SJSA1 (cell line): ENCODE measurements at places on chromosomes 16 and 17. TPM values are rescaled to one million over a fixed set of nuclear protein-coding genes. Genes with fewer than 3 reads are reported as not detected.
A peak's percentile ranks its signal among the peaks of the same experiment; 100 is the strongest.

The TSEN54 gene
- total RNA-seq: 54.0 and 78.4 TPM in 2 replicates

GRCh38 chr16:89456419-89456959 is 33.9 kb downstream of the ANKRD11 start:
- no peak for DNase-seq

The CSH2 gene
- total RNA-seq: not detected in 2 replicates

DNA sequence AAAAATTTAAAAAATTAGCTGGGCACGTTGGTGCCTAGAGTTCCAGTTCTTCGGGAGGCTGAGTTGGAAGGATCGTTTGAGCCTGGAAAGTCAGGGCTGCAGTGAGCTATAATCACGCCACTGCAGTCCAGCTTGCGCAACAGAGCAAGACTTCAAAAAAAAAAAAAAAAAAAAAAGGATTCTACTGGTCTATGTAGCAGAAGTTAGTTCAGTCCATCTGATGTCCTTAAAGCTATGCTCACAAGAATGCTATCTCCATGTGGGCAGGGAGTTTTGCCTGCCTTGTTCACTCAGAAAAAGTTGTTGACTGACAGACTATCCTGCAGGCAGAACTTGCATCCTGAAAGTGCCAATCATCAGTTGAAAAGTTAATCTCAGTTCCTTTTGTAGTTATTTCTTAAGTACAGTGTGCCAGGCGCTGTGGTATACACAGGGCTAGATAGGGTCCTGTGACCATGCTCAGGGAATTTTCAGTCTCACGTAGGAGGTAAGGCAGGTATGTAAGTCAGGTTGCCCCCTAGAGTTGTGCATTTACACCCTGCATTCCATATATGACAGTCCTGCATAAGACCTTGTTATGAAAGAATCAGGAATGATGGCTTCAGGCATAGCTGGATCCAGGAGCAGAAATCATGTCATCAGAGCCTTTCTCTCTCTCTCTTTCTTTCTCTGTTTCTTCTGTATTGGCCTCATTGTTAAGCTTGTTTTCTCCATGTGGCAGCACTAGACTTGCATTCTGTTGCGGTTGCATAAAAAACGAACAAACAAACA is 7.6 kb downstream of the SYT17 start:
- DNase-seq: no peak

The MYO19 gene
- total RNA-seq: 56.0 and 57.9 TPM in 2 replicates

DNA sequence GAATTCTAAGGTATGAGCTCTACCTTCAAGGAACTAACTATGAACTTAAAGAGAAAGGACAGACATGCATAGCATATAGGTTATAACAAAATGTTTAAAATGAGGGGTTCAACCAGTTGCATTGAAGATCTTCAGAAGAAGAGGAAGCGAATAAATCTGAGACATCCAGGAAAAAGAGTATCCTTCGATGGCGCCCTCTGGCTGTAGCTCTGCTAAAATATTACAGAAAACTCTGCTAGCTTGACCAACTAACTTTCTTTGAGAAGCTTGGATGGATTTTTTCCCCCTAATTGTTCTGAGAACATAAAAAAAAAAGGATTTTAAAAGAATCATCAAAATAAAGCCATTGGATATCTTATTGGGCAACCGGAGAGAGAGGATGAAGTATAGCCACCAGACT is 659.9 kb upstream of the SOX9 start:
- no peak for DNase-seq

DNA sequence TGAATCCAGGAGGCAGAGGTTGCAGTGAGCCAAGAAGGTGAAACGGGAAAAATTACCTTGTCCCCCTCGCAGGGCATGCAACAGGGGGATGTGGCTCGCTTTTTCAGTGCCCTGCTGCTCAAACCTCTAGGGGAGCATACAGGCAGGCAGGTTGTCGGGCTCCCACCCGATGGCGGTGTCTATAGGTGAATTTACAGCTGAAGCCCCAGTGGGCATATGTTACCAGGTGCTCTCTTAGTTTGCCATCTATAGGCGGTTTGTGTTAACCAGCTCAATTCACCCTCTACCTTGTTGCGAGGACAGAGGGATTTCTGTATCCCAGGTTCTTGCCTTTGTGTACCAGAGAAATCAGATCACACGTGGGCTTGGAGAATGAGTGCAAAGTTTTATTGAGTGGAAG is 48.9 kb downstream of the IQCK start:
- no peak for DNase-seq

DNA sequence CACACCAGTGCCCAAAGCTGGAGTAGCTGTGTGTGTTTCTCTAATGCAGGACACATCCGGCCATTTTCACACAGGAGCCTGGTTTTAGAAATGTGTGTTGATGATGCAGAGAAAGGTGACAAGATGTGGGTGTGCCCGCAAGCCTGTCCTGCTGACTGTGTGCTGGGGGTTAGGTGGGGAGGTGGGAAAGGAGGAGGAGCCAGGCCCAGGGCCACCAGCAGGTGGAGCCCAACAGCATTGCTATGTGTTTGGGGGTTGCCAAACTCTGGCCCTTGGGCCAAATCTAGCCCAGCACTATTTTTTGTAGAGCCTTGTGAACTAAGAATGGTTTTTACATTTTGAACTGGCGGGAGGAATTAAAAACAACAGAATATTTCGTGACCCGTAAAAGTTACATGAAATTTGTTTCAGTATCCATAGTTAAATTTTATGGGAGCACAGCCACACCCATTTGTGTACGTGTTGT is 61.7 kb upstream of the LGALS9 start:
- peak; percentile 19 for DNase-seq

GRCh38 chr16:78402833-78403232 is 303.4 kb downstream of the WWOX start:
- DNase-seq: no peak

- DNase-seq: no peak
These were observed 76.3 kb downstream of the TANC2 start for GRCh38 chr17:63042256-63042812.

The ABCA3 gene
- 0.06 TPM in 1 of 2 replicates, not detected in the other for total RNA-seq

DNA sequence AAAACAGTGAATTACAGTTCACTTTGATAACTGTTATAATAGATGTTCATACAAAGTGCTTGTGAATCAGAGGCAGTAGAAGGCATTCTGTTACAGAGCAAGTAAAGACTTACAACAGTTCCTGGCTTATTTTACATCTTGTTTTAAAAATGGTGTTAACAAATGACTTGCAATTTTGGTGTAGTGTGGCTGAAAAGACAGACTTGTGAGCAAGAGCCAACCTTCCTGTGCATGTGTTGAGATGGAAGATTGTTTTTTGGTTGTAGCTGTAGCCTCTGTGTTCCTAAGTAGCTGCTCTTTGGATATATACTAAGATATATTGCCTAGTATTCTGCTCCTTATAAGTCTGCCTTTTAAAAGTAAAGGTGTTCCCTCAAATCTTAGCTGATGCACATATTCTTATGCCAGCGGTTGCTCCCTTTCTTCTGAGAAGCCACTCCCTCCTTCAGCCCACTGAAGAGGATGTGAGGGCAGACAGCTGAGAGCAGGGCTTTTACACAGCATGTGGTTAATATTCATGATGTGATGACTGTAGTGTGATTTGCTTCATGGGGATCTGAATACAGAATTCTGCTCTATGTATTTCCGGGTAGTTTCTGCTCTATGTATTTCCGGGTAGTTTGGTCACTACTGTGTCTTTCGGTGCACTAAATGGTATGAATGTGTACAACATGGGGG is 182.3 kb downstream of the PHKB start:
- no peak for DNase-seq

DNA sequence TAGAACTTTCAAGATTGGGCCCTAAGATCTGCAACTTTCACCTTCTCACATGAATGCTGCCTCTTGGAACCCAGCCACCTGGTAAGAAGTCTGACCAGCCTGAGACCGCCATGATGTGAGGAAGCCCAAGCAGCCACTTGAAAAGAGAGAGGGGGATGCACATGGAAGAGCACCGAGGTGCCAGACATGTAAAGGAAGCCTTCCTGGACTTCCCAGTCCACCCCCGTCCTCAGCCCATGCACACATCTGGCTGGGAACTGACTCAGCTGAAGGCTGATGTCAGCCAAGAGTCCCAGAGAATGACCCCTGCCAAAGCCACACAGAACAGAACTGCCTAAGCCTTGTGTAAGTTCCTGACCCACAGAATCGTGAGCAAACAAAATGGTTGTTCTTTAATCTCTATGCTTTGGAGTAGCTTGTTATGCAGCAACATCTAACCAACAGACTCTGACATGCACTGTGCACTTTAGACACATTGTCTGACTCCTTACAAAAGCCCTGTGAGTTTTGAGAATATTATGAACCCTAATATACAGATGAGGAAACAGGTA is 86.7 kb downstream of the RMI2 start:
- DNase-seq: no peak

The HIC1 gene
- 28.8 and 31.3 TPM in 2 replicates for total RNA-seq

- DNase-seq: no peak
These were observed 4.1 kb downstream of the CCL4L2 start for GRCh38 chr17:36214918-36215317.

The SERPINF2 gene
- total RNA-seq: not detected in 2 replicates
